ENCODE measurements at places on chromosomes 2 and 18.
A peak's percentile ranks its signal among the peaks of the same experiment; 100 is the strongest.

GRCh38 chr18:54023471-54023870 is 201.0 kb downstream of the MBD2 start:
- no peak for DNase-seq

- no peak for DNase-seq
Measured at GRCh38 chr2:95301876-95302641, 4.9 kb downstream of the KCNIP3 start.

DNA sequence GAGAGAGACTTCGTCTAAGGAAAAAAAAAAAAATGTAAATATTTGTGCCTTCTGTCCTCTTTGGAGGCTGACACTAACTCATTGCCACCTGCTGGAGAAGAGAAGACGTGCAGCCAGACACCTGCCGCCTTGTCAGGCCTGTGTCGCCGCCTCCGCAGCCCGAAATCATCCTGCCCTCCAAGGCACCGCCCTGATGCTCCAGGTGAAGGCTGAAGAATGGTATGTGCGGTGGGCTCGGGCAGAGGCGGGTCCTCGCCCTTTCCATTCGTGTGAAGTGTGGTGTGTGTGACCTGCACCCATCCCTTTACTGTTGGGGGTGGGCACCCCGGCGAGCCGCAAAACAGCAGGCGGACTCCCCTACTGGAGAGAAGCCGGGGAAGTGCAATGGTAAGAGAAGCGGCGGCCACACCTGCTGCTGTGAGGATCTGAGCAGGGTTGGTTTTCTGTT is 60.4 kb downstream of the FAM161A start:
- DNase-seq: peak; percentile 95

- no peak for DNase-seq
Measured at GRCh38 chr2:23745726-23746105, 181.2 kb downstream of the ATAD2B start.

DNA sequence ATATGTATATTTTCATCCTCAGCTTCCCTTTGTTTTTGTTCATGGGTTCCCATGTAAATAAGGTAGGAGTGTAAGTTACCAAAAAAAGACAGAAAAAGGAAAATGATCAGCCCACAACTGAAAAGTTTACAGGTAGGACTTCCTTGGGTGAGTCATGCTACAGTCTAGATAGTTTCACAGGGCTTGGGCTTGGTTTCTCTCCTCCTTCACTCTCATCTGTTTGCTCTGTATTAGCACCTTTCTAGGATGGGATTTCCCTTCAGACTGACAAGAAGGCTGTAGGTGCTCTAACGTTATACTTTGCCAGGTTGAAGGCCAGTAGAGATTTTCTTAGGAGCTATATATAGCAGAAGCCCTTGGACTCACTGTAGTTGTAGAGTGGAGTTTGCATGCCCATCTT is 57.9 kb downstream of the FAM171B start:
- DNase-seq: no peak

GRCh38 chr2:24861500-24861899 is 58.5 kb downstream of the ADCY3 start:
- DNase-seq: no peak

GRCh38 chr18:37285825-37286224 is 279.8 kb downstream of the CELF4 start:
- no peak for DNase-seq

GRCh38 chr2:203463266-203463678 is 71.8 kb downstream of the RAPH1 start:
- DNase-seq: no peak

DNA sequence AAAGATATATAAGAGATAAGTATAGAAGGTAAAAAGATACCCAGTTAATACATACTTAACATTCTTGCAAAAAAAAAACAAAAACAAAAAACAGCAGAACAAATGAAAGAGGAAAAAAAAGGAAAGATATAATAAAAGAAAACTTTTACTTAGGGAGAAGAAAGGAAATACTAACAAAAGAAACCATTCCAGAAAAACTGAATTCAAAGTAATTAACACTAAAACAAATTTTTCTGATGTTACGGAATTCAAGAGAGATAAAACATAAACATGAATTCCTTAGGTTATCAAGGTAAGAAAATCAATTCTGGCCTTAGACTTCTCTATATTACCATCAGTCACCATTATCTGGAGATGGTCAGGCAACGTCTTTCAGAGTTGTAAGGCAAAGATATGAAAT is 261.8 kb downstream of the ZEB2 start:
- DNase-seq: no peak

- DNase-seq: peak; percentile 66
Measured at GRCh38 chr2:14661163-14661562, 28.6 kb downstream of the LRATD1 start.

GRCh38 chr2:178910005-178910404 is 102.8 kb upstream of the TTN start:
- no peak for DNase-seq

DNA sequence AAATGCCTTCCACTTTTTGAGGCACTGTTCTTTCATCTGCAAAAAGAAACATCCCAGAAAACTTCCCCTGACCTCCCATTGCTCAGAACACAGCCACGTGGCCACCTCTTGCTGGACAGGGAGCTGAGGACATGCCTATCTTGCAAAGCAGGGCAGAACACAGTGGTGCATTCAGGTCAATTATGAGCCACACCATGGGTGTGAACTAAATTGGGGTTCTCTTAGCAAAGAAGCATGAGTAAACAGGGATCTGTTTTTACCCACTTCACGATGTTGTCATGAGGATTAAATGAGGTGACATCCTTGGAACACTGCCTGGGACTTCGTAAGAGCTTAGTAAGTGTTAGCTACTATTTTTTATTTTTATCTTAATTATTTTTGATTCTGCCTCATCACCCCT is 25.1 kb downstream of the BMP10 start:
- DNase-seq: no peak

DNA sequence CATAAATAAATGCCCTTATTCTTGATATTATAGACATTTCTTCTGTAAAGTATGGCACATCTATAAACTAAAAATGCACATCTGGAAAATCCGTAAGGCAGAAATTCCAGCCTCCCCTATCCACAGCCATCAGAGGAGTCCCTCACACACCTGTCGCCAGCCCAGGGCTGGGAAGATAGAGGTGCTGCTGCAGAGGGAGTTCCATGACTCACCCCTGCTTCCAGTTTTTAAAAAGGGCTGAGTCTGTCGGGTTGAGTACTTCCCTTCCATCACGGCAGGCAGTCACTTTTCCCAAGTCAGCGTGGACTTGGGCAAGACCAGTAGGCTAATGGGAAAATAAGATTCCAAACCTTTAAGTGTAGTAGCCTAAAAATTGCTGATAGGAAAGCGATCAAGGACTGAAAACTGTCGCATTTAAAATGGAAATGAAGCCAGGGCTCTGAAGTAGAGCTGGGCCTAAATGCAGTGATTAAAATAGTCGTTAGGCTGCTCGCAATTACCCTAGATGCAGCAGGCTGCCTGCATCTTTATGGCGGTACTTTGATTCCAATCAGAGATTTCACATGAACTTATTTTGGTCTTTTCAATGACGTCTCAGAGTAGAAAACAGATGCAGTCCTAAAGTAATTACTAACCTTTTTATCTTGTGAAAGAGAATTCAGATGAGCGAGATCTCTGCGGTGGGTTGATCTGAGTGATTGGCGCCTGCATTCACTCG is 280.5 kb downstream of the AGAP1 start:
- peak; percentile 35 for DNase-seq

- DNase-seq: no peak
Measured at GRCh38 chr2:170467568-170468422, 247.3 kb upstream of the SP5 start.

- DNase-seq: no peak
Measured at GRCh38 chr2:63673865-63674533, 85.2 kb downstream of the MDH1 start.

GRCh38 chr18:40046596-40046995 is 1908.4 kb upstream of the PIK3C3 start:
- DNase-seq: no peak

DNA sequence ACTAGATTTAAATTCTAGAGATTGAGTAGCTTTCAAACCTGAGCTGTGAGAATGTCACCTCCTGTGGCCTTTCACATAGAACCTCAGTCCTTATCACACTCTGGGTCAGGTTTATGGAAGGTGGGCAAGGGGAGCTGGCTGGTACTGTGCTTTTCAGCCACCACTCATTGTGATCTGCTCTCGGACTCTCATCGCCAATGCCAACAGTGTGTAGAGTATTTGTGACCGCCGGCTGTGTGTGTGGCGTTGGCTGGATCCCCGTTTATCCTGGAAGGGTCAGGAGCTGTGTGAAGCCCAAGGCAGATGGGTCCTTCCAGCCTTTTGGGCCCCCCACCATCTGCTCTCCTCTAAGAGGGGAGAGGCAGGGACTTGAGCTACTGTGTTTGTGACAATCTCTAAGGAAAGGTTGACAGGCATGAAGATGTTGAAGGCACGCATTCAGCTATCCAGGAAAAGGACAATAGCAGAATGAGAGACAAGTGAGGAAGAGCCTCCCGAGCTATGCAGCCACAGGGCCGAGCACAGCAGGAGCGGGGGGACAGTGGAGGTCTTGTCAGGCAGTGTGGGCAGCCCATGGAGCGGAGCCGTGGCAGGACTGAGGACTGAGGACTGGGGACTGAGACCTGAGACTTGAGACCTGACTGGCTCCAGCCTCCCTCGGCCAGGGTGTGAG is 107.1 kb upstream of the TPO start:
- no peak for DNase-seq

DNA sequence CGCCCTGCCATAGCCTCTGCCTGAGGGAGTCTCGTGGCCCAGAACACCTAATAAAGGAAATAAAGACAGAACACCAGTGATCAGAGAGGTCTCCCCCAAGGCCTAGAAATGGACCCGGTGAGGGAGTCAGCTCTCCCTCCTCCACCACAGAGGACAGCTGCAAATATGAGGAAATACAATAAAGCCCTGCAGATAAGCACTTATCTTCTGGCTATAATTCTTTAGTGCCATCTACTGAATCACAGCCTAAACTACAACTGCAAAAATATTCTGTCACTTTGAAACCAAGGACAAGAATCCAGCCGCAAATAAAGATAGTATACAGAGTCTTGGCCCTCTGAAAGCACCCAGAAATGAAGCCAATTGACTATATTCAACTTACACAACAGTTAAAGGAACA is 42.4 kb upstream of the TACR1 start:
- peak; percentile 62 for DNase-seq

- DNase-seq: no peak
Measured at GRCh38 chr2:132873738-132874137, 203.7 kb upstream of the LYPD1 start.

Measured in GM23338 (cell line).